ENCODE measurements at places on chromosomes 1 and 21. TPM values are rescaled to one million over a fixed set of nuclear protein-coding genes. Genes with fewer than 3 reads are reported as not detected.

- no peaks in the 10 kb centered on the region for H3K36me3 ChIP-seq
- DNase-seq, result no peak
- no peak overlapping the region for H3K27ac ChIP-seq
- H3K27me3 ChIP-seq, result peaks cover 38% of the 10 kb centered on the region
- peaks cover 7% of the 10 kb centered on the region for H3K4me1 ChIP-seq
- H3K4me3 ChIP-seq, result no peak overlapping the region
These were observed 914 bp upstream of the ADGRB2 start for GRCh38 chr1:31765041-31765467.

GRCh38 chr1:69148731-69149130 lies 419.0 kb upstream of the LRRC7 start:
- no peaks in the 10 kb centered on the region for H3K4me1 ChIP-seq
- no peaks in the 10 kb centered on the region for H3K27me3 ChIP-seq
- no peak for DNase-seq
- no peaks in the 10 kb centered on the region for H3K36me3 ChIP-seq

- H3K4me1 ChIP-seq, result no peaks in the 10 kb centered on the region
- no peaks in the 10 kb centered on the region for H3K36me3 ChIP-seq
- H3K4me3 ChIP-seq, result peak overlapping the region; percentile 71
These were observed 831 bp upstream of the FOXD2 start for GRCh38 chr1:47436979-47437446.

DNA sequence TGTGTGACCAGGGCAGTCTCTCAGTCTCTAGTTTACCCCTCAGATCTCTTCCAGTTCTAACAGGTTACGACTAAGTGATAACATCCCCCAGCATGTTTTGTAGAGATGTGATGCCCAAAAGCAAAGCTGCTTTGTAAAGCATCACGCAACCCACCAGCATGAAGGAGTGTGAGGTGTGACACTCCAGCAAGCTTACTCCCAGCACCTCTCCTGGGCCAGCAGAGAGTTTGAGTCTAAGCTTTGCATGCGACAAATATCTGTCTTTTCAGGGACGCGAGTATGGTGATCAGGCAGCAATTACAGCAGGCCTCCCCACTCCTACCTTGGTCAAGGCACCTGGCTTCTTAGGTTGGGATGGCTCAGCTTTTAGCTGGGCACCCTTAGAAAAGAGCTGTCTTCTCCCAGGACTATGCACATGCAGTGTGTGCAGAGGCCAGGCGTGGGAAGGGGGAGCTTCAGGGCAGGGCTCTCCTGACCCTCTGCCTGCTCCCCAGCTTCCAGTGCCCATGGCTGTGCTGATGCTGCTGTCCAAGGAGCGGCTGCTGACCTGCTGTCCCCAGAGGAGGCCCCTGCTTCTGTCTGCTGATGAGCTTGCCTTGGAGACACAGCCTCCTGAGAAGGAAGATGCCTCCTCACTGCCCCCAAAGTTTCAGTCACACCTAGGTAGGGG lies 48.2 kb downstream of the ELK4 start:
- peaks cover 9% of the 10 kb centered on the region for H3K4me1 ChIP-seq
- H3K27ac ChIP-seq, result peak overlapping the region; percentile 50
- H3K36me3 ChIP-seq, result no peaks in the 10 kb centered on the region
- DNase-seq, result peak; percentile 18

DNA sequence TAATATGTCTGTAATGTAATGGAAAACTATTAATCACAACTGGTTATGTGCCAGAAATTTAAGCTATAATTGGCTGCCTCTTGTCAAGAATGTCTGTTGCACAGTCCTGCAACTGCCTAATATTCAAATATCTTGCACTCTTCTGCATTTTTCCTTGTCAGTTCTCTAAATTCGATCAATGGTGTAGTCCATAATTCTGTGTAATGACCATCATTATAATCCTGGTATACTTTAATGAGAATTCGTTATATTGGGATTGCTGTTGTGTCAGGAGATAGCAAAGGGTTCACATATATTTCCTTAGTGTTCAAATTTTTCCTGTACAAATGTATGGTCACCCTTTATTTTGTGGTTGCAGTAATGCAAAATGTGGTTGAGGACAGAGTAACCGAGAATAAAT lies 4.8 kb downstream of the NTNG1 start:
- H3K36me3 ChIP-seq, result no peaks in the 10 kb centered on the region
- no peak for DNase-seq
- H3K27ac ChIP-seq, result no peak overlapping the region
- H3K4me1 ChIP-seq, result no peaks in the 10 kb centered on the region
- H3K4me3 ChIP-seq, result no peak overlapping the region

- no peak overlapping the region for H3K27ac ChIP-seq
- no peaks in the 10 kb centered on the region for H3K27me3 ChIP-seq
- H3K4me1 ChIP-seq, result peaks cover 4% of the 10 kb centered on the region
- H3K4me3 ChIP-seq, result no peak overlapping the region
These were observed 10.4 kb downstream of the ATPAF1 start for GRCh38 chr1:46657775-46658174.

- no peaks in the 10 kb centered on the region for H3K27me3 ChIP-seq
- no peak overlapping the region for H3K4me3 ChIP-seq
- H3K36me3 ChIP-seq, result no peaks in the 10 kb centered on the region
These were observed 92.3 kb downstream of the ST6GALNAC5 start for GRCh38 chr1:76959556-76959955.

- H3K36me3 ChIP-seq, result no peaks in the 10 kb centered on the region
- no peak for DNase-seq
- H3K27ac ChIP-seq, result no peak overlapping the region
- peaks cover 16% of the 10 kb centered on the region for H3K27me3 ChIP-seq
- no peak overlapping the region for H3K4me3 ChIP-seq
These were observed 6.3 kb downstream of the TMEM200B start for GRCh38 chr1:29117381-29117780.

DNA sequence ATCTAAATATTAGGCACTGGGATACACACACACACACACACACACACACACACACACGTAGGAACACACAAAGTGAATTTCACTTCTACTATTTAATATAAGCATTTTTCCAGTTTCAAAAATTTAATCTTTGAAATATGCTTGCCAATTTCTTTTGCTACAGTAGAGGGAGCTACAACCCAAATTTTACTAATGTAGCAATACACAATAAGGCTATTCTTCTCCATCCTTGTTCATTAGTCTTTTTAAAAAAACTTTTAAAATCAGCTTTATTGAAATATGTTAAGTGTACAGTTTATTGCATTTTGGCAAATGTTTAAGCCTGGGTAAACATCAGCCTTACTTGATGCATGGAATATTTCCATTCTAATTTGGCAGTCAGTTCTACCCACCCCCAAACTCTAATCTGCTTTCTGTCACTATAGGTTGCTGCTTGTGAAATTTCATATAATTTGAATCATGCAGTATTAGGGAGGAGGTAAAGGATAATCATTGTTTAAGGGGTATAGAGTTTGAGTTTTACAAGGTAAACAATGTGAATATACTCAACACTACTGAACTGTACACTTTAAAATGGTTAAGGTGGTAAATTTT lies 93.0 kb upstream of the TENT5C start:
- no peak overlapping the region for H3K4me3 ChIP-seq
- no peaks in the 10 kb centered on the region for H3K36me3 ChIP-seq
- H3K27me3 ChIP-seq, result no peaks in the 10 kb centered on the region
- H3K27ac ChIP-seq, result no peak overlapping the region

DNA sequence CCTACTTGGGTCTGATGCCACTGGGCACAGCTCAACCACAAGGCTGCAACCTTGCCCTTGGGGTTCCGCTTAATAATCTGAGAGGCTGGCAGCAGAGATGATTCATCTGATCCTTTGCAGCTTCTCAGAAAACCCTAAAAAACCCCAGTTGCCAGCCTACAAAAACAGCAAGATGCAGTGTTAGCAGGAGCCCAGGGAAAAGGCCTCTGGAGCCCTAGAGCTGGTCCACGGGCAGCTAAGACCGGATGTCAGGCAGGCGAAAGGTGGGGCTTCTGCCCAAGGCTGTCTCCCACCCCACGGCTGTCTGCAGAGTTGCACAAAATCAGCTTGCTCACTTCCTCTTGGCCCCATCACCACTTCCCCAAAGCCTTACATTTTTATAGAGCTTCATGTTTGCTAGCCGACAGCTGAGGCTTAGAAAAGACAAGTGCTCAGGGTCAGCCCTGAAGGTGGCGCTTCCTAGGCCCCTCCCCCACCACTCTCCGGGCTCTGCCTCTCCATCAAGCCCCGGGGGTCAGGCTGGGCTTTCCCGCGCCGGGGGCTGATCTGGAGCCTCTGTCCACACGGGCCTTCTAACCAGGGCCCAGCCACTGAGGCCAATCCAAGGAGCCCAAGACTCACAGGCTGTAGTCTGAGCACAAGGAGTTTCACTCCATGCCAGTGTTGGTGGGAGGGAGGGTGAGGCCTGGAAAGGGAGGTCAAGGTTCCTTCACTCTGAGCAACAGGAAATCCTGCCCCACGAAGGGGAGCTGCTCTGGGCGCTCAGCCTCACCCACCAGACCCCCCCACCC lies 4.2 kb upstream of the ADORA3 start:
- peak; percentile 89 for DNase-seq
- peak overlapping the region; percentile 95 for H3K27ac ChIP-seq
- H3K27me3 ChIP-seq, result no peaks in the 10 kb centered on the region
- peaks cover 19% of the 10 kb centered on the region for H3K4me1 ChIP-seq
- no peaks in the 10 kb centered on the region for H3K36me3 ChIP-seq

- no peak for DNase-seq
- no peak overlapping the region for H3K4me3 ChIP-seq
- no peaks in the 10 kb centered on the region for H3K27me3 ChIP-seq
- no peaks in the 10 kb centered on the region for H3K36me3 ChIP-seq
These were observed 235.2 kb upstream of the IRF2BP2 start for GRCh38 chr1:234845097-234845660.

DNA sequence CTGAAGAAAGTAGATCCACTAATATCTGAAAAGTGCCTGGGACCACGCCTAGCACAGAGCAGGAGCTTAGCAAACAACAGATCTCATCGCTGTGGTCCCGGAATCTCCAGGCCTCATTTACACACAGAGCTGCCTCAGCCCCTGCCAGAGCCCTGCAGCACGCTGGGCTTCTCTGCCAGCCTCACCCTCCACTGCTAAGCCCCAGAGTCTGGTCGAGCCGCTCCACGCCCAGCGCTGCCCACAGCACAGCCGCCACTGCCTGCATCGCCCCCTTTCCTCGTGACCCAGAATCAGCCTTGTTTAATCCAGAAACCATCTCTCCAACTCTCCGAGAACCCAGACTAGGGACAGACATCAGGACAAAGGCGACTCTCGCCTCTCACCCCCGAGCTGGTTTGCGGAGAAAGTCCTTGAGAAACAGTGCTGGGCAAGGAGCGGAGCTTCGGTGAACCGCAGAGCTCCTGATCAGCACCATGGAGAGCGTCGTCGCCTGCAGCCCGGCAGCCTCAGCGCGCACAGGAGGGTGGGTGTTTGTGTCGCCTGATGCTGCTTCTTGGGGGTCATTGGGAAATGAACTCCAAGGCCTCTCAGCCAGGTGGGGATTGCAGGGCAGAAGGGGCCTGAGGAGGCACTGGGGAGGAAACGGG lies 145.1 kb downstream of the NPHP4 start:
- no peak overlapping the region for H3K27ac ChIP-seq
- no peaks in the 10 kb centered on the region for H3K36me3 ChIP-seq
- no peaks in the 10 kb centered on the region for H3K4me1 ChIP-seq
- no peak for DNase-seq

DNA sequence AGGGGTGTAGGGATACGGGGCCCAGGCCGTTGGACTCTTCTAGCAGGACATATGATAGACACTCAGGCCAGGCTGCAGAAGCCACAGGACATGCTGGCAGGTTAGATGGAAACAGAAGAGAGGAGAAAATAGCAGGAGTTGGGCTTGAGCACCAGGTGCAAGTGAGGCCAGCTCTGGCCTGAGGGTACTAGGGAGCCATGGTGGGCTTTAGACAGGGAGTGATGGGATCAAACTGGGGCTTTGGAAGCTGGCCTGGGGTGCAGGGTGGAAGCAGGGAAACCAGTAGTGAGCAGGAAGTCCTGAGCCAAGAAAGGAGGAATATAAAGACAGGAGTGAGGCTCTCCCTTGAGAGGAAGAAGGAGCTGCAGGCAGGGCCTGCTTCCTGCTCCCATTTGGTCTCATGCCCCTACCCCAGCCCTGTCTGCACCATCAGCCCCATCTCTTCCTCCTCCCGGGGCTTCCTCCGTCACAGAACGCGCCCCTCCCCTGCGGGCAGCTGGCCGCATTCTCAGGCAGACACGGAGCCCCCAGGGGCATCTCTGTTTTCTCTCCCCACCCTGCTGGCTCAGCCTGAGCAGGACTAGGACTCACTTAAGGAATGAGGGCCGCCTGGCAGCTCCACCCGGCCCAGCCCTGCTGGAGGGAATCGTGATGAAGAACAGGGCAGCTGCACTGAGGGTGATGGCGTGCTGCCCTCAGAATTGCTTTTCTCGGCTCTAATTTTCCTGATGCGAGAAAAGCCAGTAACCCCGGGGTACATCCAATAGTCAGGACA lies 165.5 kb upstream of the TMEM51 start:
- DNase-seq, result no peak
- H3K4me3 ChIP-seq, result no peak overlapping the region
- H3K4me1 ChIP-seq, result no peaks in the 10 kb centered on the region
- no peak overlapping the region for H3K27ac ChIP-seq

DNA sequence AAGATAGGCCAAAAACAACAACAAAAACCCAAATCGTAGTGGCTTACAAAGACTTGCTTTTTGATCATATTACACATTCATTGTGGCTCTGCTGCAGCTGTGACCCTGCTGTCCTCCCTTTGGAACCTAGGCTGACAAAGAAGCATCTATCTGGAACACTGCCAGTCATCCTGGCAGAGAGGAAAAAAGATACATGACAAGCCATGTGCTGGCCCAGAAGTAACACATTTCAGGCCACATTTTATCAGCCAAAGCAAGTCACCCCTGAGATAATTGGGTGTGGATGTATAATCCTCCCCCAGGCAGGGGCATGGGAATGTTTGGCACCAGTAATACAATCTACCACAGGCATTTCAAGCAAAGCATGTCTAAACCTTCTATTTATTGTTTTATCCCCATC lies 37.2 kb upstream of the AGO1 start:
- H3K27me3 ChIP-seq, result no peaks in the 10 kb centered on the region
- DNase-seq, result no peak
- H3K36me3 ChIP-seq, result no peaks in the 10 kb centered on the region

- H3K36me3 ChIP-seq, result no peaks in the 10 kb centered on the region
- H3K27ac ChIP-seq, result no peak overlapping the region
- DNase-seq, result no peak
- H3K27me3 ChIP-seq, result peaks cover 70% of the 10 kb centered on the region
- H3K4me3 ChIP-seq, result peak overlapping the region; percentile 19
These were observed 6.5 kb downstream of the TAL1 start for GRCh38 chr1:47225430-47226100.

- H3K36me3 ChIP-seq, result no peaks in the 10 kb centered on the region
- DNase-seq, result no peak
- no peaks in the 10 kb centered on the region for H3K27me3 ChIP-seq
- H3K27ac ChIP-seq, result no peak overlapping the region
These were observed 41.2 kb upstream of the USH2A start for GRCh38 chr1:216464489-216464888.

TRPM2 gene
- 2.6 TPM for total RNA-seq

JAM2 gene
- total RNA-seq, result 9.5 TPM

RGS7 gene
- 0.24 TPM for total RNA-seq

CFAP57 gene
- 0.66 TPM for total RNA-seq

SMCP gene
- total RNA-seq, result not detected

PCBP3 gene
- total RNA-seq, result 2.1 TPM

IL12RB2 gene
- 0.62 TPM for total RNA-seq

CTSK gene
- total RNA-seq, result 33.6 TPM

S100A14 gene
- total RNA-seq, result 565 TPM
